ENCODE measurements at places on chromosomes 2 and 18.

DNA sequence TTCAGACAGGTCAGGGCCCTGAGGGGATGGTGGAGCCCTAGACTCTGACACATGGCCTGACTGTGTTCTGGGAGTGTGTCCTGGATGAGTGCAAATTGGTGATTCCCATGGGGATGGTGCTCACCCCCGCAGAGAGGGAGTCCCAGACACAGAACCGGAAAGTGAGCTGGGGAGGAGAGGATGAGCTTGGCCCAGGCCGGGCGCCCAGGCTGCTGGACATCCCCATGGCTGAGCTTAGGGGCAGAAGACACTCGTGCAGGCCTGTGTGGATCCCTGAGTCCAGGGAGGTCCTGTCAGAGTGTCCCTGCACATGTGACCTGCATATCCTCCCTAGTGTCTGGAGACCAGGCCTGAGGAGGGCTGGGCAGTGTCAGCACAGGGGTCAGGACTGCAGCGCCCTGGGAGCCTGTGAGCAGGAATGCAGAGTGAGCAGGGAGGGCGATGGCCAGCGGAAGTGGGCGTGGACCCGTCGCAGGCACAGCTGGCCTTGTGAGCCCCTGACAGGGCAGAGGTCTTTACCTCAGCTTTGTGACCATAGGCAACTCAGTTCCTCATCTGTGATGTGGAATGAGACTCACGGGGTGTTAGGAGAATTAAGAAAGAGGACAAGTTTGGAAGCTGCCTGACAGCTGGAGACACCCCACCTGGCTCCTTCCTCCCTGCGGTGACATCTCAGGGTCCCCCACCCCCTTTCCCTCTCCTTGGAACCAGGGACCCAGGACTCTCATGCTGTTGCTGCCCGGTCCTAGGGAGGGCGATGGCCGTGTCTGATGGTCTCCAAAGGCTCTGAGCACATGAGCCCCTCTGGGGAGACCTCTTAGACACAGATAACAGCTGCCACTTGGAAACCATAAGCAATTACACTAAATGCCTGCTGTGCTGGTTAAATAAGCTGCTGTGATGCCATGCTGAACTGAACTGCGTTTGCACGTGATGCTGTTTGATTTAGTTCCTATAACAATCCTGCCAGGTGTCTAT is 62.6 kb upstream of the HS6ST1 start:
- DNase-seq = no peak

DNA sequence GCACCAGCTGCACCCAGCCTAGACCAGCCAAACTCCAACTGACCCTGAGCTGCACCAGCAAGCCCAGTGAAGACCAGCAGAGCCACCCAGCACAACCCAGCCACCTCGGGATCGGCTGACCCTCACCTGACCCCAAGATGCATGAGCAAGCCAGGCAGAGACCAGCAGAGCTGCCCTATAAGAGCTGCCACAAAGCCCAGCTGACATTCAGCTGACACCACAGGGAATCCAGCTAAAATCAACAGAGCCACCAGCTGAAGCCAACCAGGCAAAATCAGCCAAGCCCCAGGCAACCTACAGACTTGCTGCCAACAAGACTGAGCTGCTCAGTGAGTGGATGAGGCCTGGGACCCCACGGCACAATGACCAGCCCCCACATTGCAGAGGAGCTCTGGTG is 54.6 kb downstream of the CYP27C1 start:
- peak; percentile 82 for DNase-seq

DNA sequence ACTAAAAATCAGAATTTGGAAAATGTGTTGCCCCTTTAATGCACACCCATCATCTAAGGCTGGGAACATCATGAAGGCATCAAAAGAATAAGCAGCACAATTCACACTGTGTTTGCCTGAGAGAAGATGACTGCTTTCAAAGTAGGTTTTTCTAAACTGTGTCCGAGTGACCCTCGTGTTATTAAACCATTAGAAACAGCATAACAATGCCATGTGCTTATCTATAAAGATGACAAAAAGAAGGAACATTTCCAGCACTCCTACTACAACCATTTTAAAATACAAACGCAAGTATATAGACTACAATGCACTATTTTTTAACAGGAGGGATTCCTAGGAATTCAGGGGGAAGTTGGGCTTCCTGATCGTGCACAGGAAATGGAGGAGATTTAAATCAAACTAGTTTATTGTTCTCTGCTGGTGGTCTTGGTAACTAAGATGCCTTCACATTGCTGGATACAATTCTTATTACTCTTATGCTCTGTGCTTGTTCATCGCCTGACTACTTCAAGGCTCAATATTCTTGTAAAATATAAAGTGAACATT is 305.9 kb upstream of the CCDC68 start:
- DNase-seq = no peak

- no peak for DNase-seq
Measured at GRCh38 chr2:176038694-176039093, 36.6 kb upstream of the LNPK start.

- no peak for DNase-seq
Measured at GRCh38 chr18:9348079-9348671, 13.6 kb downstream of the TWSG1 start.
